ENCODE measurements at places on chromosomes 5 and 9.

DNA sequence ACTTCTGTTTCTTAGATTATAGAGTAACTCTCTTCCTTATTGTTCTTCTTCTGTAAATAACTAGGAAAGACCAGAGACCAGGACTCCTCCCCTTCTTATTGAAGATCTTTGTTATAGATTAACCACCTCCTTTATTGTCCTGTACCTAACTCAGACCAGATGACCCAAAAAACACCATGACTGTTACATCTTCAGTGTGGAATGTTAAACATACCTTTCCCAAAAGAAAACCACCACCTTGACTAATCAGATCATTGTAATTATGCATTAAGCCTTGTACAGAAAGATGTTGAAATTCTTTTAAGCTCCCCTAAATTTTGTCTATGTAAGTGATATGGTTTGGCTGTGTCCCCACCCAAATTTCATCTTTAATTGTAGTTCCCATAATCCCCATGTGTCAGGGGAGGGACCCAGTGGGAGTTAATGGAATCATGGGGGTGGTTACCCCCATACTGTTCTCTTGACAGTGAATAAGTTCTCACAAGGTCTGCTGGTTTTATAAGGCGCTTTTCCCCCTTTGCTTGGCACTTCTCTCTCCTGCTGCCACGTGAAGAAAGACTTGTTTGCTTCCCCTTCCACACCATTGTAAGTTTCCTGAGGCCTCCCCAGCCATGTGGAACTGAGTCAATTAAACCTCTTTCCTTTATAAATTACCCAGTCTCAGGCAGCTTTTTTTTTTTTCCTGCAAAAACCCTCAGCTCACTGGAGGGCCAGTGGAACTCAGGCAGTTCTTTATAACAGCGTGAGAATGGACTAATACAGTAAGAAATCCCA lies 26.3 kb downstream of the ARSB start:
- DNase-seq: no peak

- no peak for DNase-seq
These were observed 502.5 kb downstream of the PDE4D start for GRCh38 chr5:59390989-59391388.

DNA sequence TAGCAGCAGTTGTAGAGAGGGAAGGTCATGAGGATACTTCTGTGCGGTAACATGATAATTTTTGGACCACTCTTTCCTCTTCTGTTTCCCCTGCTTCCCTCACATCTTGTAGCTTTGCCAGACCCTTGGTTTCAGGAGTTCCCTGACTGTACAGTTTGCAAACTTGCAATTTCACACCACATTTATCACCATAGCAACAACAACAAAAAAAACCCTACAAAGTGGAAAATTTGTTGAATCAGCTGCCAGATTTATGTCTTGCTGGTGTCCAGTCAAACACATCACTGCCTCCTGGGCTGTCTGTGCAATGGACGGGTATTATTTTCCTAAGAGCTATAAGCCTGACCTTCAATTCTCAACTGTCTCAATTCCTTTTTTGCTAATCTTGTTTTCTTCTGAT lies 751.6 kb downstream of the TLR4 start:
- peak; percentile 2 for DNase-seq

DNA sequence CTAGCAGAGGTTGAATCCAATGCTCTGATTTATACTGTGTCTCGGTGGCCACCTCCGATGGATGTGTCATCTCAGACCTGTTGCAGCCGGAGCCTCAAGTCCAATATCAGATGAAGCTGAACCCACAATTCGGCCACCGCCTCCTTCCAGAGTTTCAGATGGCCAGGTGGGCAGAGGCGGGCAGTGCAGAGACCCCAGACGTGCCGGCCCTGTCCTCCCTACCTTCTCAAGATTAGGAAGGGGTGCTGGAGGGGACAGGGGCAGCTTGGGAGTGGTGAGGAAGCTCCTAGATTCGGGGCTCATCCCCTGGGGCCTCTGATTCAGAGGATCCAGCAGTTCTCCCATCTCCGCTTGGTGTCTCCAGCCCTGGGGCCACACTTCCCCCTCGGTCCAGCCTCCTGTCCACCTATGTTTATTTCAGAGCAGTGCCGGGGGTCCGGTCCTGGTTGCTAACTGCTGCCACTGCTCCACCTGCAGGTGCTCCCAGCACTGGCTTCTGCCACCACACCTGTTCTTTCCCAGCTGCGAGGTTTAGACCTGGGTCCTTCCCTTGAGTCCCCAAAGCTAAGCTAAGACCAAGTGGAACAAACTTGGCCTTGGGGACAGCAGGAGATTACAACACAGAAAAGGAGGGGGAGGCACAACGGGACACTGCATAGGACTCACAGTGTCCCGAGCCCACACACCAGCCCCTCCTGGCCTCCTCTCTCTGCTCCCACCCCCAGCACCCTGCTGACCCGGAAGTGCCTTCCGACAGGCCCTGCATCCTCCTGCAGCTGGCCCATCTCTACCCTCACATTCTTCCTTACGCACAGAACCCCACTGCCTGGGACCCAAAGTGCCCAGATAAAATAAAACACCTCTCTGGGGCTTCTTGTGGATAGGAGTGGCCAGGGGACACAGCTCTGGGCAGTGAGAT lies 81.6 kb downstream of the NTNG2 start:
- DNase-seq: no peak

DNA sequence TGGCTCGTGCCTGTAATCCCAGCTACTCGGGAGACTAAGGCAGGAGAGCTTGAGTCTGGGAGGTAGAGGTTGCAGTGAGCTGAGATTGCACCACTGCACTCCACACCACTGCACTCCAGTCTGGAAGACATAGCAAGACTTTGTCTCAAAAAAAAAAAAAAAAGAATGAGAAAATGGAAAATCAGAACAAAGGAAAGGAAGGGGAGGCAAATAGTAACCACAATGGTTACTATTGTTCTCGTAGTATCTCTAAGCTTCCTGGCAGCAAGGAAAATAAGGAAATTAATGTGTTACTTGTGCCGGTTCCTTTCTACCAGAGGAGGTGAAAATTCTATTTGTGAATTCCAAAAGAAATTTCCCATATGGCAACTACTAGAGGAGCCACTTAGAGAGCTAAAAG lies 48.5 kb upstream of the BNC2 start:
- DNase-seq: no peak

- no peak for DNase-seq
These were observed 21.4 kb upstream of the LTC4S start for GRCh38 chr5:179772351-179772750.

GRCh38 chr5:64634997-64635686 lies 55.2 kb upstream of the SHISAL2B start:
- no peak for DNase-seq

Measured in nephron progenitor cell (in vitro differentiated cells).